ENCODE measurements at places on chromosomes 12 and 14. TPM values are rescaled to one million over a fixed set of nuclear protein-coding genes. Genes with fewer than 3 reads are reported as not detected.
A peak's percentile ranks its signal among the peaks of the same experiment; 100 is the strongest.

Gene PRB2
- total RNA-seq = not detected

Gene UBE2N
- 45.8 TPM for total RNA-seq

Gene SETD1B
- 33.1 TPM for total RNA-seq

Gene LRP1-AS
- not detected for total RNA-seq

Gene SOX5
- 21.4 TPM for total RNA-seq

DNA sequence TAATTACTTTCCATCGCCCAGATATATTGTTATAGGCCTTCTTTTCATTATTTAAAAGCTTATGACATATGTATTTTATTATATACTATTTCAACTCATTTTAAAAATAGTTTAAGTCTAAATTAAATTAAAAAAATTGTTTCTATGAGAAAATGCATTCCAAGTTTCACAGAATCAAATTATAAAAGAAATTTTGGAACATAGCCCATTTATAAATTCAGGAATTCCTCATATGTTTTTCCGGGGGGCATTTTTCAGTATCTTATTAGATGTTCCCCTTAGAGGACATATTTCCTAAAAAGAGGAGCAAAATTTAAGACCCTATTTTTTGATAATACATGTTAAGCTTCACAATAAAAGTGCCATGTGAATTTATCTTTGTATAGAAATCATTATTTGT, 119.9 kb upstream of the ATP2B1 start:
- DNase-seq = no peak
- H3K4me1 ChIP-seq = no peaks in the 10 kb centered on the region
- H3K27ac ChIP-seq = no peak overlapping the region
- H3K27me3 ChIP-seq = no peaks in the 10 kb centered on the region
- no peaks in the 10 kb centered on the region for H3K36me3 ChIP-seq
- no peak overlapping the region for H3K4me3 ChIP-seq

- H3K36me3 ChIP-seq = no peaks in the 10 kb centered on the region
- no peak overlapping the region for H3K27ac ChIP-seq
- no peak overlapping the region for H3K4me3 ChIP-seq
- H3K4me1 ChIP-seq = no peaks in the 10 kb centered on the region
- H3K27me3 ChIP-seq = no peaks in the 10 kb centered on the region
Measured at GRCh38 chr12:65325183-65325582, 46.7 kb downstream of the MSRB3 start.

DNA sequence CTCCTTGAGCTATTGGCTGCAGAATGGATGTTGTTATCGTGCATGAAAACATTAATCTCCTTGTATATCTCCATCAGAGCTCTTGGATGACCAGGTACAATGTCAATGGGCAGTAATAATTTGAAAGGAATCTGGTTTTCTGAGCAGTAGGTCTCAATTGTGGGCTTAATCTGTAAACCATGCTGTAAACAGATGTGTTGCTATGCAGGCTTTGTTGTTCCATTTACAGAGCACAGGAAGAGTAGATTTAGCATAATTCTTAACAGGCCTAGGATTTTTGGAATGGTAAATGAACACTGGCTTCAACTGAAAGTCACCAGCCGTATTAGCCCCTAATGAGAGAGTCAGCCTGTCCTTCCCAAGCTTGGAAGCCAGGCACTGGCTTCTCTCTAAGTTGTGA, 50.4 kb downstream of the ATG14 start:
- no peak for DNase-seq
- H3K4me1 ChIP-seq = peaks cover 1% of the 10 kb centered on the region
- no peak overlapping the region for H3K27ac ChIP-seq

GRCh38 chr14:56159066-56159465, 40.9 kb downstream of the PELI2 start:
- no peak overlapping the region for H3K4me3 ChIP-seq
- no peaks in the 10 kb centered on the region for H3K36me3 ChIP-seq
- no peak for DNase-seq
- H3K27ac ChIP-seq = no peak overlapping the region
- H3K27me3 ChIP-seq = no peaks in the 10 kb centered on the region
- peaks cover 9% of the 10 kb centered on the region for H3K4me1 ChIP-seq

- H3K4me1 ChIP-seq = no peaks in the 10 kb centered on the region
- no peak overlapping the region for H3K4me3 ChIP-seq
- DNase-seq = no peak
Measured at GRCh38 chr14:101062601-101063000, 159.1 kb upstream of the RTL1 start.

DNA sequence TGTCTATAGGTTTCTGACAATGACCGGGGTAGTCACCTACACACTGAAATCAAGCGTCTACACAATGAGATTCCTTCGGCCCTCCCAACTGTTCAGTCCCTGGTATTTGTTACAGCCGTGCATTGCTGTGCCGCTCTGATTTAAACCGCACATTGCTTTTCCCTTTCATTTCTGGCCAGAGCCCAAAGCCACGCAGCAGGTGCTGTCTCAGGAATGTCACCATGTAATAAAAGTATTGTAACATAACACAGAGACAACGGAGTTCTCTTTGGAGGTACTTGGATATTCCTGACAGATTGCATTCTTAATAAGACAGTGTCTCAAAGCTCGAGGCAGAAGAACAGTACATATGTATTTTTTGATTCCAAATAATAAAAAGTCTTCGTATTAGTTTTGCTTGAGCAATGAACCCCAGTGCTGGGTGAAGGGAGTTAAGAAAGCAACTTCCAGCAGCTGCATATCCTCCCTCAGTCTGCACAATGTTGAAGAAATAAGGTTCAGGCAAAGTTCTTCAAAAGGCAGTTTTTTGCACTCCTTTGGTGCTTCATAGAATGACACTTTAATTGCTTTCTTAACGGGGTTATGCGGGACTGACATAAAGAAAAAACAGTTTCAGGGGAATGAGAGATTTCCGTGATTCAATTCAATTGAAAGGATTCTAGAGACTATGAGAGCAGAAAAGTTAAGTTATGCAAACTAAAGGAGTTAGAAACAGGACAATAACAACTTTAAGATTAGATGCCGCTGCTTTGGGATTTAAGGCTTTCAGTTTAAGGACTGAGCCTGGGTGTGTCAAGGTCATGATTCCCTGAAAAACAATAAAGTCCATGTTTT, 288.7 kb upstream of the FLRT2 start:
- peak; percentile 27 for DNase-seq
- peaks cover 3% of the 10 kb centered on the region for H3K4me1 ChIP-seq
- H3K27me3 ChIP-seq = no peaks in the 10 kb centered on the region
- H3K4me3 ChIP-seq = peak overlapping the region; percentile 2

DNA sequence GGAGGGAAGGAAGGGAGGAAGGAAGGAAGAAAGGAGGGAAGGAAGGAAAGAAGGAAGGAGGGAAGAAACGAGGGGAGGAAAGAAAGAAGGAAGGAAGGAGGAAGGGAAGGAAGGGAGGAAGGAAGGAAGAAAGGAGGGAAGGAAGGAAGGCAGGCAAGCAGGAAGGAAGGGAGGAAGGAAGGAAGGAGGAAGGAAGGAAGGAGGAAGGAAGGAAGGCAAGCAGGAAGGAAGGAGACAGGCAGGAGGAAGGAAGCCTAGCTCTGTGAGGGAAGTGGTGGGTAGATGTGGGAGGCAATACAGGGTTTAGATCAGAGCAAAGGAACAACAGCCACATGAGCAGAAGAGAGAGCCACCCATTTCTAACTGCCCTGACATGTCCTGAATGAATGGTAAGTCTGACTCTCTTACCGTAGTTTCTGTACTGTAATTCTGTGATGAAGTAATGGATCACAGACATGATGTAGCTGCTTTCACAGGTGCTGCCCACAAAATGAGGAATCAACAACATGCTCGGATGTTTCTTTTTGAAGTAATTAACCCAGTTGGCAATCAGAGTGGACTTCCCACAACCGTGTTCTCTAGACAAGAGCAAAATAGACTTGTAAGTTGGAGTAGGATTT, 24.4 kb upstream of the HSP90B1 start:
- H3K27ac ChIP-seq = no peak overlapping the region
- DNase-seq = no peak
- H3K4me1 ChIP-seq = no peaks in the 10 kb centered on the region
- H3K36me3 ChIP-seq = no peaks in the 10 kb centered on the region

GRCh38 chr12:108886873-108887629, 7.2 kb downstream of the DAO start:
- DNase-seq = no peak
- H3K4me1 ChIP-seq = no peaks in the 10 kb centered on the region
- no peaks in the 10 kb centered on the region for H3K27me3 ChIP-seq
- H3K36me3 ChIP-seq = no peaks in the 10 kb centered on the region

DNA sequence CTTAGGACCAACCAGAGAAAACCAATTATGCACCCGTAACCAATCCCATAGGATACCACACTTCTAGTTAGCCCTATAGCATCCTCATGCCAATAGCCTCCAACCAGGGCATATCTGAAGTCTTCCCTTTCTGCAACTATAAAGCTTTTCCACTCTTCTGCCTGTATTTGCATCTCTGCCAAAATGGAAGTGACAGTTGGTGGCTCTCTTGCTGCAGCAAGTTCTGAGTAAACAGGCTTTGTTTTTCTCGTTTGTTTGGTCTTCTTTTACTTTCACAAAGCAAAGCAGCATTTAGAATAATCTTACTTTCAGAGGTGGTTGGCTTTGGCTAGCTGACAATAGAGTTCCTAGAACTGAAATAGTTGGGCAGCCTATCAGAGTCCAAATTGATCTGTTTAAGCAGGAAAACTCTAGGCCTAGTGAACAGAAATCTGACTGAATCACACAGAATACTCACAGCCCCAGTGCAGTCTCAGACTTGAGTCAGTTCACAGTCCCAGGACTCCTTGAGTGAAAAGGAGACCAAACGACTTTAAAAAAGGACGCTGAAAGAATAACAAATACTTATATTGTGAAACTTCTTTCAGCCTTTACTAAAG, 1029.7 kb upstream of the LRFN5 start:
- H3K4me3 ChIP-seq = no peak overlapping the region
- H3K4me1 ChIP-seq = no peaks in the 10 kb centered on the region
- H3K36me3 ChIP-seq = no peaks in the 10 kb centered on the region
- DNase-seq = no peak
- no peaks in the 10 kb centered on the region for H3K27me3 ChIP-seq

Data from ovary (tissue), 10 donors.